Fibroblast of lung (primary cell): ENCODE measurements at places on chromosomes 2 and 18. TPM values are rescaled to one million over a fixed set of nuclear protein-coding genes. Genes with fewer than 3 reads are reported as not detected.

Gene TRAPPC8
- total RNA-seq: 51.1 and 64.2 TPM in 2 replicates

Gene FAM210A
- total RNA-seq: 15.2 and 17.5 TPM in 2 replicates

Gene TTC27
- total RNA-seq: 15.7 and 18.2 TPM in 2 replicates

Gene GALNT14
- total RNA-seq: under 0.01 and 0.83 TPM in 2 replicates

Gene CAVIN2
- 12.6 and 28.1 TPM in 2 replicates for total RNA-seq

Gene EMILIN2
- total RNA-seq: 11.1 and 18.0 TPM in 2 replicates

Gene ICA1L
- 3.1 and 4.6 TPM in 2 replicates for total RNA-seq

Gene CPLX4
- not detected in 2 replicates for total RNA-seq

Gene MC5R
- total RNA-seq: not detected in 2 replicates

Gene THSD7B
- under 0.01 TPM in 2 replicates for total RNA-seq

Gene SERPINB13
- total RNA-seq: not detected in 2 replicates

Gene DLGAP1
- 0.17 and 0.51 TPM in 2 replicates for total RNA-seq

Gene MYCN
- total RNA-seq: not detected in 2 replicates

Gene AFG3L2
- total RNA-seq: 38.5 and 41.0 TPM in 2 replicates

Gene ABCB11
- not detected in 2 replicates for total RNA-seq

- DNase-seq: no peak
Measured at GRCh38 chr2:219291910-219292490, 12.8 kb downstream of the DNAJB2 start.

GRCh38 chr2:85066006-85066740, 67.0 kb upstream of the TCF7L1 start:
- DNase-seq: no peak

DNA sequence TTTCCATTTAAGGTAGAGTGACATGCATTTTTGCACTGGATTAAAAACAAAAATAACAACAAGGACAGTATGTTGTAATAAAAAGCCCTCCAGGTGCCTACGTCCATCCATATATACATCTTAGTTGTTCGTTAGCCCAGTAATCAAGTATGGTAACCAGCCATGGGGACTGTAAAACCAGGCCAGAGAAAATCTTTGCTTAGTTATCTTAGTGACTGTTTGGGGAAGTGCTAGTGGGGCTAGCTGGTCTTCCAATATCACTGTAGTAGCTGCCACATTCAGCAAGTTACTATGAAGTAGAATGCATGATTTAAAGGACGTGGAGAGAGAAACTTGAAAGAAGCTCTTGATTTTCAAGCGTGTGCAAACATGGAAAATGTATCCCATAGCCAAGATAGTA, 95.9 kb upstream of the STON1 start:
- DNase-seq: no peak

DNA sequence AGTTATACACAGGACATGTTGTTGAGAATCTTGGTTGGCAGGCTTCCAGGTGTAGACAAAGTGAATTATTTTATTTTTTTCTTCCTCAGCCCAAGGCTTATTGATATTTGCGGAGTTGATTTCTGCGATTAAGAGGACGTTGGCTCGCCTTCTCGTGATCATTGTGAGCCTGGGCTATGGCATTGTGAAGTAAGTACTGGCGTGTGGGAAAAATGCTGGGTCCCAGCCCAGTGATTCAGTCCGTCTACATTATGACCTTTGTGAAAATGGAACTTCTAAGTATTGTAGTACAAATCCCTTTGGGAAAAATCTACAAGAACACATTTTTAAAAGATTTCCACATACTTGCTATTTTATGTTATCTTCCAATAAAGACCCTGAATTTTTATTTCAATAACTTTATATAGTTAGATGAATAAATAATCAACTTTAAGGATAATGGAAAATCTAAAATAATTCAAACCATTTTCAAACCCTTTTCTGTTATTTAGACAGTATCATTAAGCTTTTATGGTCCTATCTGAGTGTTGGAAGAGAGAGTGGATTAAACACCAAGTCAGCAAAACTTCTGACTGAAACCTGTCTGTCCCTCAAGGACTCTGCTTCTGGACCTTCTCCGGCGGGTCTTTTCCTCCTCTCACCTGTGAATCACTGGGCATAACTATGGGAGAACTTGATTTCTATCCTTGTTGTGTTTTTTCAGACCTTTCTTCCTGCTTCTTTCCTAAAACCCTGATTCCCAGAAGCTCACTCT, 31.0 kb downstream of the TMEM87B start:
- DNase-seq: no peak

DNA sequence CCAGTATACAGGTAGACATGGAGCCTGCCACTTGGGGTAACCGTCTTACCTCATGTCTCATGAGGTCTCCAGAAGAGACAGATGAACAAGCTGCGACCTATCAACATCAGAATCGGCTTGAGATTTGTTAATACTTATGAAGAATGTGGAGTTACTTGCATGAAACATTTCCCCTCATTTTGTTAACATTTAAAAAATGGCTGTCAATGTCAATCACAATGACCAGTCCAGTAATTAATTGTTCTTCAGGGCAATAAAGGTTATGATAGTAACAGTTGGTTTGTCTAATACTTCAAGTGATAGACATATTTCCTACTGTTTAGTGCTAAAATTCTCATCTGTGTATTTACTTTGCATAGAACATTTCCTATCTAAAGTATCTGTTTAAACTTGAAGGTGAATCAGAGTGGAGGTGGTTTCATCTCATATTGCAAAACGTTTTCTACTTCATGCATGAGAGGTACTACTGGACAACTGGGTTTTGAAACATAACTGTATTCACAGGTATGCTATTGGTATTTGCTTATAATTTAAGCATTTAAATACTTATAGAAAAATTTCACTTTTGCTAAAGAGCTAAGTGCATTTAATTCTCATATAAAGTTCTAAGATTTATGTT, 15.1 kb downstream of the SERTAD2 start:
- DNase-seq: no peak

- no peak for DNase-seq
Measured at GRCh38 chr18:5444269-5444668, 99.5 kb downstream of the EPB41L3 start.

- DNase-seq: no peak
Measured at GRCh38 chr2:144310484-144310883, 209.4 kb downstream of the ZEB2 start.

GRCh38 chr2:37389989-37390765, 45.7 kb downstream of the QPCT start:
- peak; percentile 62 for DNase-seq

DNA sequence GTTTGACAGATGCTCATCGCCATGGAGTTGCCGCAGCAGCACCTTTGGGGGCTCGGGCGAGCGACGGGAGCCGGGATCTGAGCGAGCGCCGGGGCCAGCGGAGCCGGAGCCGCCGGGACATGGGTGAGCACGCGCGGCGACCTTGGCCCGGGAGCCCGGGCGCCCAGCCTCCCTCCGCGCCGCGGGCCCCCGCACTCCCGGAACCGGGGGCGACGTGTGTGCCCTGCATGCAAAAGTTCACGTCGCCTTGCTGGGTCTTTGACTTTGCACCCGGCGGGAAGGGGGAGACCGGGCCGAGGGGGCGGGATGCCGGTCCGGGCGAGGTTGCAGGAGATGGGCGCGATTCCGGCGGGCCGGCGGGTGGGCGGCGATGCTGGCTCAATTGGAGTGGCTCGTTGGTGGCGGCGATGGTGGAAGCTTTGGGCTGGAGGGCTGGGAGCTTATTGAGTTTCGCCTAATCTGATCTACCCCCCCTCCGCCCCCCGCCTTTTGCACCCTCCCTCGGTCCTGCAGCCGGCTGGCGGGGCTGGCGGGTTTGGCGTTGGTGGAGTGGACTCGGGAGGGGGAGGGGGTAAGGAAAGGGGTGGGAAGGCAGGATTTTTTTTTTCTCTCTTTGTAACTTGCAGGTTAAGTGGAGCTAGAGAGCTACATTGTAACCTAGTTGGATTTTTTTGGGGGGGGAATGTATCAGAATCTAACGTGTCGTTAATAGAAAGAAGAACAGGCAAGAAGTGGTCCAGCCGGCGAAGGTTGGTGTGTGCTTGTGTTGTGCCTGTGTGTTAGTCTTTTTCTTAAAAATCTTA, at the start of gene SETBP1:
Gene SETBP1, plus strand, starts transcription at position 616 of the 803 bp plus-strand sequence. CDS start 20,459 bp downstream, outside the sequence.
- peak; percentile 61 for DNase-seq

GRCh38 chr2:46850742-46851141, 64.9 kb downstream of the MCFD2 start:
- DNase-seq: peak; percentile 99

DNA sequence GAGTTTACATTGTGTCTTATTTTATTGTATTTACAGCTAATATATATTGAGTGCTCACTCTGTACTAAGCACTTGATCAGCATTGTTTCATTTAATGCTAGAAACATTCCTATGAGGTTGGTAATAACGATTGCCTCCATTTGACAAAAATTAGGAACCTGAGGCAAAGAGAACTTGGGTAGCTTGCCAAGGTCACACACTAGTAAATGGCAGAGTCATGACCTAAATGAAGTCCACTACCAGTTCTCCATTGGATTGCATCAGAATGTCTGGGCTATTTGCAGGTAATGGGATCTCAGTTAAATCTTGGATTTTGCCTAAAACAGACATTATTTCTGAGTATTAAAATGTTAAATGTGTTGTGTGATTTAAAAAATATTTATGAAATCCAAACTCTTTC, 65.8 kb upstream of the CRIM1 start:
- DNase-seq: no peak

GRCh38 chr2:118980573-118980972, 38.6 kb downstream of the MARCO start:
- DNase-seq: no peak

GRCh38 chr18:11663439-11664029, 25.5 kb upstream of the GNAL start:
- no peak for DNase-seq

DNA sequence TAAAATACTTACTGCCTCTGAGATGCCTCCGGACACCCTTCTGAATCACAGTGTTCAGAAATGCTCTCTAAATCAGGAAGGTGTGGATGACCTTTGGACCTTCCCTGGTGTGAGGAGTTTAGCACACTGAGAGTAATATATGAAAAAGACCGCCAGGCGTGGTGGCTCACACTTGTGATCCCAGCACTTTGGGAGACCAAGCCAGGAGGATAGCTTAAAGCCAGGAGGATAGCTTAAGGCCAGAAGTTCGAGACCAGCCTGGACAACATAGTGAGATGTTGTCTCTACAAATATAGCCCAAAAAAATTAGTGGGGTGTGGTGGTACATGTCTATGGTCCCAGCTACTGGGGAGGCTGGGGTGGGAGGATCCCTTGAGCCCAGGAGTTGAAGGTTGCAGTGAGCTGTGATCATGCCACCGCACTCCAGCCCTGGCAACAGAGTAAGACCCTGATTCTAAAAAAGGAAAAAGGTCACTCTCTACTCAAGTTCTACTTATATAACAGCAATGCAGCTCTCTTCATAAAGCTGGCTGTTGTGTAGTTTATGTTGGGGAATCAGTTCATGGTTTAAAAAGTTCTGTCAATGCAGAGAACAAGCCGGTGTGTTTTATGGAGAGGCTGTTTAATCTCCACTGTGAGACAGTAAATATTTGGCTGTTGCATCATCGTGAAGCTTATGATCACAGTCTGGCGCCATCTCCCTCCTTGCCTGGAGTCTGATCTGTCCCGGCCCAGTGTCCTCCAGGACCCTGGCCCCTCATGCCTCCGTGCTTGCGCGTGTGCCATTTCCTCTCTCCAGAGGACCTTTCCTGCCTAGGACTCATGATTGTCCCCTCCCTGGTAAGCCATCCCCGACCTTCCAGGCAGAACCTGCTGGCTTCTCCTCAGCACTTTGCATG, 184.5 kb downstream of the FAM210A start:
- no peak for DNase-seq

DNA sequence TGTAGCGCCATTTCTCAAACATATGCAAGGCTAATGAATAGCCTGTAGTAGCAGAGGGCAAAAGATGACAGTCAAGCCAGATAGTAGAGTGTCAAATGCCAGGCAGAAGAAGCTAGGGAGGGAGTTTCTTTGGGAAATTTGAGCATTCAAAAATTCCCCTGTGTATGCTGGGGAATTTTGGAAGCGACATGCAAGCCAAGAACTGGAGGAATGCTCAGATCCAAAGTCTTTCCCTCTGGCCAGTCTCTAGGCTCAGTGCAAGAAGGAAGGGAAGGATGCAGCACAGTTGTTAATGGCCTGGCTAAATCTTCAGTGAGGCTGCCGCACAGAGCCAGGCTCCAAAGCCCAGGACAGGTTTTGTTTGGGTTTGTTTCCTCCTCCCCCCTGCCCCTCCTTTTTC, 59.9 kb downstream of the ATP9B start:
- DNase-seq: no peak

GRCh38 chr2:194562329-194562728, 1094.7 kb upstream of the SLC39A10 start:
- no peak for DNase-seq

DNA sequence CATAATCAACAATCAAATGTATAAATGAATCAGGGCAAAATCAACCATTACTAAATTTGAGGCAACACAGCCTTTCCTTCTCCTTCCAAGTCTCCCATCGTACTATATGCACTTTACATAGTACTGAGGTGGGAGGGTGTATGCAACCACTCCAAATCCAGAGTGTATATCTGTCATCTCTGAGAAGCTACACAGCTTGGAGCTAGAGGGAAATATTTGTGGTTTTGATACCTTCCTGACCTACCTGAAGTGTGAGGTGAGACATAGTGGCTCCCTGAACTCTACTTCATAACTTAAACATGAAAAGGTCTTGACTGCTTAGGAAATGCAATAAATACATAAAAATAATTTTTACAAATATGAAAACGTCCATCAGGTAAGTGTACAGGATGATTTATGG, 30.1 kb upstream of the SLC40A1 start:
- no peak for DNase-seq

- no peak for DNase-seq
Measured at GRCh38 chr2:198096002-198096401, 291.6 kb downstream of the PLCL1 start.

GRCh38 chr2:106143495-106144215, 50.4 kb downstream of the UXS1 start:
- DNase-seq: no peak

GRCh38 chr18:65414501-65414900, 336.3 kb upstream of the CDH7 start:
- DNase-seq: no peak

DNA sequence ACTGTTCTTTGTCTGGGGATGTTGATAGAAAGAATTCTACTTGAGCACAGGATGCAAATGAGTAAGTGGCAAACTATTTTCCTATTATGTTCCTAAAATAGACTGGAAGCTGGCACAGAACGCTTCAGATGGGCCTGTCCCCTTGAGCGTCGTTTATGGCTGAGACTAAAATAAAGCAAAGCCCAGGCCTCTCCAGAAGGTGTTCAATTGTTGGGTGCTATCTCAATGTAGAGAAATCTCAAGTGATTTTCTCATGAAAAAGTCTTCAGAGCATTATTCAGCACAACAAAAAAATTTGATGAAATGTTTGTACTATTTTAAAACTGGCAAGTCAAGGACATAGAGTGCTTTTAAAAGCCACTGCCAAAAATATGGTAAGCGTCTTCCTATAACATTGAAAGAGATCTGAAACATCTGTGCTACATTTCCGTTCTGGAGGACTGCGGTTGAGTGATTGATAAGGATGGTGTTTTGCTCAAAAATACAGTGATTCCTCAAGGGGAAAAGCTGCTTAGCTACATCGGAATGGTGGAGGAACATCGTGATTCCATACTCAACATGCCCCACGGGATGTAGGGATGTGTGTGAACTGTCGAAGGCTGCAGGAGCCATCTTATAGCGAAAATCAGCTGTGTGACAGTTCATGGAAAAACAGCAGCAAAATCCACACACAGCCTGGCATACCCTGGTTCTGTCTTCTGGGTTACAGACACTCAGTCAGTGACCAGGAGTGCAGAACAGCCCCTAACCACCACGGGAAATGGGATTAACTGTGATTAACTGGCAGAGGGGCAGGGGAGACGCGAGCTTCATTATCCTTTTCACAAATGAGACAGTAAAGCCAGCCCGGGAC, 10.4 kb upstream of the LRRFIP1 start:
- DNase-seq: peak; percentile 83

- DNase-seq: no peak
Measured at GRCh38 chr2:57602733-57603132, 443.9 kb upstream of the VRK2 start.

- DNase-seq: no peak
Measured at GRCh38 chr2:10613263-10613662, 76.5 kb downstream of the NOL10 start.
